ENCODE measurements at places on chromosomes 5 and 9. TPM values are rescaled to one million over a fixed set of nuclear protein-coding genes. Genes with fewer than 3 reads are reported as not detected.

The NSG2 gene
- total RNA-seq = not detected

The SLC1A3 gene
- 27.5 TPM for total RNA-seq

GRCh38 chr9:80552931-80553330 is 981.2 kb downstream of the TLE4 start:
- no peak overlapping the region for H3K27ac ChIP-seq
- peak; percentile 16 for DNase-seq
- no peak overlapping the region for H3K4me3 ChIP-seq
- H3K36me3 ChIP-seq = no peaks in the 10 kb centered on the region

- no peaks in the 10 kb centered on the region for H3K27me3 ChIP-seq
- no peak for DNase-seq
- H3K4me3 ChIP-seq = no peak overlapping the region
- H3K36me3 ChIP-seq = no peaks in the 10 kb centered on the region
These were observed 49.5 kb upstream of the MCCC2 start for GRCh38 chr5:71537687-71538086.

GRCh38 chr5:132386644-132387286 is 17.3 kb downstream of the SLC22A5 start:
- H3K36me3 ChIP-seq = no peaks in the 10 kb centered on the region
- DNase-seq = peak; percentile 79
- peaks cover 54% of the 10 kb centered on the region for H3K4me1 ChIP-seq
- no peak overlapping the region for H3K4me3 ChIP-seq
- H3K27ac ChIP-seq = peak overlapping the region; percentile 87

DNA sequence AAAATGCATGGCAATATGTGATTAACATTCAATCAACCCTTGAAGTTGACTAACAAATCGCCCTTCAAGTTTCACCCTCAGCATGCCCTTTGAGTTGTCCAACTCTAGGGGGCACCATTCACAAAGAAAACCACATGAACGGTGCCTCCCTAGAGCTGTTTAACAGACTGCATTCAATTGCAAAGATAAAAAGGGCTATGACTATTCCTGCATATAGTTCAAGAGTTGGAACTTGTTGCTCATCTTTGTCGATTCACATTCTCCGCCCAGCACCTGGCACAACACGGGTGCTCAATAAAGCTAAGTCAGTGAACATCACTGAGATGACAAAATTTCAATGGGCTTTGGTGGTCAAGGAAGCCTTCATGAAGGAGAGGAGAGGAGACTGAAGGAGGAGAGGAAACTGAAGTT is 69.6 kb upstream of the SLC30A5 start:
- no peaks in the 10 kb centered on the region for H3K27me3 ChIP-seq
- no peaks in the 10 kb centered on the region for H3K4me1 ChIP-seq
- H3K4me3 ChIP-seq = no peak overlapping the region
- no peaks in the 10 kb centered on the region for H3K36me3 ChIP-seq

GRCh38 chr5:74519161-74519571 is 121.4 kb downstream of the ENC1 start:
- no peaks in the 10 kb centered on the region for H3K27me3 ChIP-seq
- H3K27ac ChIP-seq = no peak overlapping the region
- no peak for DNase-seq
- H3K36me3 ChIP-seq = no peaks in the 10 kb centered on the region
- H3K4me3 ChIP-seq = no peak overlapping the region

- H3K4me3 ChIP-seq = no peak overlapping the region
- no peak overlapping the region for H3K27ac ChIP-seq
- H3K4me1 ChIP-seq = no peaks in the 10 kb centered on the region
- peaks cover 21% of the 10 kb centered on the region for H3K27me3 ChIP-seq
These were observed 27.6 kb downstream of the UBE2QL1 start for GRCh38 chr5:6476313-6476661.

DNA sequence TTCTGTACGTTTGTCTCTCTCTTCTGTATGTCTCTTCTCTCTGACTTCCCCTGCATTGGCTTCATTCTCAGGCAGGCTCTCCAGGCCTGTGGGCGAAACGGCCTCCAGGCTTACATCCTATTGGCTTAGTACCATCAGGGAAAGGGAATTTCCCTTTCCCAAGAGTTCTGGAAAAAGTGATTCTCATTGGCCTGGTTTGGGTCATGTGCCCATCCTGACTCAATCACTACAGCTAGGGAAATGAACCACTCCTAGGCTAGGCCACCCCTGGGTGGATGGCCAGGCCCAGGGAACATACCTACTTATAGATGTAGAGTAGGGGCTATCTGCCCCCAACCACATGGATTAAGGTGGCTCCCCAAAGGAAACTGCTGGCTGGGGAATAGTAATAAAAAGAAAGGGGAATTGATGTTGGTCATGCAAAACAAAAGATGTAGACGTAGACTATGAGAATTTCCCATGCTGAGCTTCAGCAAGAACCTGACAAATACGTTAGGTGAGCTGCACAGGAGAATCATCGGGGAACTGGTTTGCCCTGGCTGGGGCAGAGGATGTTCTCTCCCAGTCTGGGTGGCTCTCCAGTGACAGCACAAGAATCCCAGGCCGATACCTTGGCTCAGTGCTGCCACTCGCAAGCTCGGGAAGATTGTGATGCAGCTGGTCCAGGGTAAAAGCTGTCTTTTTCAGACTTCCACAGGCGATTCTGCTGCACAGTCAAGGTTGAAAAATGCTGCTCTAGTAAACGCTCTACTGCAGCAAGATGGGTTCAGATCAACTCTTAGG is 3.7 kb upstream of the EGR1 start:
- no peak overlapping the region for H3K4me3 ChIP-seq
- no peaks in the 10 kb centered on the region for H3K36me3 ChIP-seq
- H3K4me1 ChIP-seq = peaks cover 14% of the 10 kb centered on the region
- DNase-seq = no peak

All from left lung (tissue), 14 donors.